Right hindlimb (tissue), 1 donor: ENCODE measurements at places on chromosomes 2 and 18.

DNA sequence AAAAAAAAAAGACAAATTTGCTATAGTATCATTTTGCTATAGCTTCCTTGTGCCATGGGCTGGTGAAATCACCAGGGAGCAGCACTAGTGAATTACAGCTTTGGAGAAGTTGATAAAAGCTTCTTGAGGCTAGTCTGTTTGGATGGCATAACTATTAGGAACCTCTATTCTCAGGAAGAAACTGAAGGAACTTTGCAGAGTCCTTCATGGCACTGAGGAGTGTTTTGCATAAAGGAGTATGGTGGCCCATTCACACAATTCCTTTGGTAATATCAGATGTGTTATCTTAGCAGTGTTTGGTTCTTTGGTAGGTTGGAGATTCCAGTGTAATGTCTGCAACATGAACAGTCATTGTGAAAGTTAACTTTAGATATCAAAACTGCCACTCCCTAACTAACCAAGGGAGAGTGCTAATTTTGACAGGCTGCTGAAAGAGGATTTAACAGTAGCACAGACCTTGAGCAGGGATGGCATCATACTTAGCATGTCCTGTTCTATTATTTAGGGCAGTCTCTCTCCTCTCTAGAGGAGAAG is 76.6 kb upstream of the ZFP36L2 start:
- no peak for DNase-seq

DNA sequence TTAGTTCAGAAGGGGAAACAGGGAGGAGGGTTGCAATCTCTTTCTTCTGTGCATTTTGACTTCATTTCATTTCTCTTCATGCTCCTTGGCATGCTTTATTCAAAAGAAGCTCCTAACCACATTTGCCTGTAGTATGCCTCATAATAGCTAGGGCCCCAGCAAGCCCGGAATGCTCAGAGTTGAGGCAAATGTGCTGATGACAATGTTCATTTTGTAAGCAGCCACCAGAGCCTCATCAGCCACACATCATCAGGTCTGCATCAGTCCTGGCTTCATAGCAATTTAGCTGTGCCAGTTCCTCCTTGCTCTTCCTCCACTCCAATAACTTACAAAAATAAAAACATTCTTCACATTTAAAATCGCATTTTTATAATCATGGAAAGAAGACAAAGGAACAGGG is 65.4 kb upstream of the MMADHC start:
- DNase-seq, result no peak

DNA sequence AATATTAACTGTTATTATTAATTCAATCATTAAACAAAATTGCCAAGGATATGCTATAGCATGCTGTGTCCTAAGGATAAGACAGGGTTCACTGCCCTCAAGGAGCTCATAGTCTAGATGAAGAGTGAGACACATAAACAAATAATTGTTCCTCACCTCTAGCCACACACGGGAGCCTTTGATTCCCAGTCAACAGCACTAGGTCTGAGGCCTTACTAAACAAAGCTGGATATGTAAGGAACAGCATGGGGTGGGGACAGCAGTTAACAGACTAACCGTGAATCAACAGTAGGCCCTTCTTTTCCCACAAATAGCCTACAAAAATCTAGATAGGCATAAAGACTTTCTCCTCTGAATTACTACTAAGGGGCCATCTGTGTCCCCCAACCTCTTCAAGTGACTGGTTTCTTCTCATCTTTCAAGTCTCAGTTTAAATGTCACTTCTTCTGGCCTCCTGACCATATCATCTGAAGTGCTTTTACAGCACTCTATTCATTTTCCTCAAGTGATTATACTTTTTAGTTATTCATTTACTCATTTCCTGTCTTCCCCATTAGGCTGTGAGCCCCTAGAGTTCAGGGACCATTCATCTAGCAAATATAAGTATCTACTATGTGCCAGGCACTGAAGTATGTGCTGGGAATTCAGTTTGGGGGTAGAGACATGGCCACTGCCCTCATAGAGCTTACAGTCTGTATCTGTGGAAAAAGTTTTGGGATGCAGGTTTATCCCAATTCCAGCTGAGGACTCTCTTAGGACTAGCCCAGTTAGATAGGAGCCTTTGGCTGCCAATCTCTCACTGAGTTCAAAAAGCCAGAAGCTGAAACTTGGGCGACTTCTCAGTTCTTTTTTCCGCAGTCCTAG is 29.9 kb upstream of the IHH start:
- no peak for DNase-seq

- peak; percentile 28 for DNase-seq
Observed at GRCh38 chr2:8837795-8838140, 355 bp upstream of the KIDINS220 start.

DNA sequence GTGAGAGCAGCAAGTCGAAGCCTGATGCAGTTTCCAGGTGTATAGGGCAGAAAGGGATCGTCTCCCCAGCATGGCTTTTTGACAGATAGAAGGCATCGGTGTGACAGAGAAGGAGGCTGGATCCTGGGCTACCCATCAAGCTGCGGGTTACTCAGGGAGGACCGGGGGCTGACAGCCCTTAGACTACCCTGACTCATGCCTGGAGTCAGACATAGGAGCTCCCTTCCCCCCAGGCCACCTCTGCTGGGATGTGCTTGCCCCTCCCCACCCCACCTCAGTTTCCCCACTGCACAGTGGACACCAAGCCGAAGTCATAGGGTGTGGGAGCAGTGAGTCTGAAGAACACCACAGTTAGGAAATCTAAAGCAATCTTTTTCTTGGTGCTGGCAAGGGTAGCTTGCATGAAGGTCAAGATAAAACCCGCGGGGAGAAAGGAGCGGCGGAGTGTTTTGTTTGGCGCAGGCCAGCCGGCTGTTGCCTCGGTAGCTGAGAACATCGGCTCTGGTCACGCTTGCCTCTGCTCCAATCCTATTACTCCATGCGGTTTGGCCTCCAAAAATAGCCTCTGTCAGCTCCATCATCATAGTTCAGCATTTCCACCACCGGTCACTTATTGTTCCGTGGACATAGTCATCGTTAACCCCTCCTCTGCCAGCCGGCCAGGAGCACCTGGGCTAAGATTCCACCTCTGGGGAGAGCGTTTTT is 169.2 kb upstream of the GLI2 start:
- peak; percentile 83 for DNase-seq
